ENCODE measurements at places on chromosomes 1 and 21.

GRCh38 chr1:248818505-248819374 lies 7.0 kb downstream of the SH3BP5L start:
- no peak for DNase-seq

- no peak for DNase-seq
Observed at GRCh38 chr1:111882986-111883560, 106.4 kb downstream of the KCND3 start.

DNA sequence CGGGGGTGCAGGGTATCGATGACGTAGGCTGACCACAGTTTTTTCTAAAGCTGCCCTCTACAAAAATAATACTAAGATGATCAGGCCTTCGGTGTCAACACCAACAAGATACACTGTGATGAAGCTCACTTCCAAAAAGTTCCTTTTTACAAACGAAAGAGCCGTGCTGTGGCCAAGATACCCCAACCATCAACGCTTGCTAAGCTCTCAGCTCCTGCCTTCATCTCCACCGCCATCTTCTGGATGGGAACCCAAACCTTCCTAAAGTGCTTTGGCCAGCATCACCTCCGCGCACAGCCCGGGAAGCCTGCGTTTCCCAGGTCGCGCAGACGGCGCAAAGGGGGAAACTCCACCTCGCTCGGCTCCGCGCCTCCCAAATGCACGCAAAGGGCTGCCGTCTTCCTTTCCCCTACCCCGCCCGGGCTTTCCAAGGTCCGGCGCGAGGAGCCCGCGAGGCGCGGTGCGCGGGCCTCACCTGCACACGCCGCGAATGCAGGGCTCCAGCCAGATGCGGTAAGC lies 541 bp downstream of the USP48 start:
- peak; percentile 57 for DNase-seq

DNA sequence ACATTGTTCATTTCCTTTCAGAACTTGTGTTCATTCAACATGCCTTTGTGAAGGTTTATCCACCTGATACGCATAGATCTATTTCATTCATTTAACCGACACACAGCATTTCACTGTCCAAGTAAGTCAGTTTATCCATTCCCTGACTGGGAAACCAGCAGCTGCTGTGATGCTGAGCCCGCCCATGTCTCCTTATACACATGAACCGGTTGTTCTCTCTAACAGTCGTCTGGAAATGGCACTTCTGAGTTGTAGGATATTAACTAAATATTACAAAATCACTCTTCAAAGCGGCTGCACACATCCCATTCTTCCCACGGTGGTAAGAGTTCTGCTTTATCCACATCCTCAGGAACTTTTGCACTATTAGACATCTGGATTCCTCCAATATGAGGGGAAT lies 71.1 kb downstream of the NPHP4 start:
- no peak for DNase-seq

GRCh38 chr1:82836973-82837680 lies 1036.4 kb downstream of the ADGRL2 start:
- DNase-seq, result no peak
